ENCODE measurements at places on chromosomes 4 and X. TPM values are rescaled to one million over a fixed set of nuclear protein-coding genes. Genes with fewer than 3 reads are reported as not detected.

DNA sequence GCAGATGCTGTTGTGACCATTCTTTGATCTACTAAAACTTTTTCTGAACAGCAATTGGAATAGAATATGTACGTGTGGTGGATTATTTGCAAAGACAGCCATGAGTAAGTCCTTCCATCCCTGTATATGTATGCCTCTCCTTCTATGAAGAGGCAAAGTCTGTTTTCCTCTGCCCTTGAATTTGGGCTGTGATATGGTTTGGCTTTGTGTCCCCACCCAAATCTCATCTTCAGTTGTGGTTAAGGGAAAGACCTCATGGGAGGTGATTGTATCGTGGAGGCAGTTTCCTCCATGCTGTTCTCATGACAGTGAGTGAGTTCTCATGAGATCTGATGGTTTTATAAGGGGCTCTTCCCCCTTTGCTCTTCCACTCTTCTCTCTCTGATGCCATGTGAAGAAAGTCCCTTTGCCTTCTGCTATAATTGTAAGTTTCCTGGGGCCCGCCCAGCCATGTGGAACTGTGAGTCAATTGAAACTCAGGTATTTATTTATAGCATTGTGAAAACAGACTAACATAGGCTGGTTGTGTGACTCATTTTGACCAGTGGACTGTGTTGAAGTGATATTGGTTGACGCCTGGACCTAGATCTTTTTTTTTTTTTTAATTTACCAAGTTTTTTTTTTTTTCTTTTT is 108.3 kb upstream of the CAMK2D start:
- peak; percentile 64 for DNase-seq

Gene PPEF1
- not detected for total RNA-seq

GRCh38 chr4:118798658-118799057 is 37.3 kb downstream of the SEC24D start:
- DNase-seq = no peak

DNA sequence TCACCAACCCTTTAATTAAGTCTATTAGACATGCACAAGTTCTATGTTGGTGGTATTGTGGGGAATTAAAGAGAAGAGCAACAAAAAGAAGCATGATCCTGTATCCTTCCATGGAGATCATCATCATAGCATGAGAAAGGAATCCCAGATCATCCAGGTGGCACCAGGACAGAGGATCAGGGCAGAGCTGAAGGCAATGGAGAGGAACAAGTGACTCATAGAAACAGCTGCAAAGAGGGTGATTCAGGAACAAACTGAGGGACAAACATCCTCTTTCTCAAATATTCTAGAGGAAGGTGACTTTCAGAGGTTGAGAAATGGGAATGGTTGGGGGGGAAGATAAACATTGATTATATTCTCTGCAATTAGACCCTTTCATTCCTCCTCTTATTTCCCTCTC is 105.5 kb upstream of the OTUD4 start:
- DNase-seq = peak; percentile 74

DNA sequence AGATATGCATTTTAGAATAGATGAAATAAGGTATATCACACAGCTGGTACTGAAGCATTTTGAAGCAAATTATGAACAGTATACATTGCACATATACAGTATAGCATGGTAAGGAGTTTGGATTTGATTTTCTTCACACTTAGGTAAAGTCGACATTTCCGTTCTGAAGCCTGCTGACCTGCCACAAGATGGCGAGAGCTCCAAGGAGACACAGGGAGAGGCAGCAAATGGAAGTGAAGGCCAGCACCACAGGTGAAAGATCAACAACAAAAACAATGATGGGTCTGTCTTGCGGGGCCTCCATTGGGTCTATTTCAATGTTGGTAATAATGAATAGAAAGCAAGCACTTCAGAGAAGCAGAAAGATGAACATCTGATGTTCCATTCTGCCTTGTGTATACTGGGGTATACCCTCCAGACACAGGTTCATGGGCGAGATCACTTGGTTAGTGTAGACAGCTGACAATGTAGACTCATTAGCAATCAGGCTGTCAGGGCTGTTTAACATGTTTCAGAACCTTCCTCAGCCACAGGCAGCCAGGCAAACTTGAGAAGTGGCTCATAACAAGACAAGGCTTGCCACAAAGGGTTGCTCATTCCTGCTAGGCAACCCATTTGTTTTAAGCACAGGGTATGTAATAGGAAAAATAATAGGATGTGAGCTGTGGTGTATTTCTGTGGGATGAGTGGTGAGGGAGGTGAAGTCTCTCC is 21.4 kb upstream of the NOX1 start:
- DNase-seq = peak; percentile 31

- peak; percentile 54 for DNase-seq
Observed at GRCh38 chrX:63186137-63186536, 165.0 kb downstream of the SPIN4 start.

Gene MGST2
- 8.5 TPM for total RNA-seq

GRCh38 chr4:164056426-164057142 is 562.1 kb downstream of the TMA16 start:
- no peak for DNase-seq

Gene GNL3L
- total RNA-seq = 34.4 TPM

Gene GAGE12F
- not detected for total RNA-seq

- DNase-seq = no peak
Observed at GRCh38 chr4:107468812-107469211, 251.2 kb downstream of the PAPSS1 start.

DNA sequence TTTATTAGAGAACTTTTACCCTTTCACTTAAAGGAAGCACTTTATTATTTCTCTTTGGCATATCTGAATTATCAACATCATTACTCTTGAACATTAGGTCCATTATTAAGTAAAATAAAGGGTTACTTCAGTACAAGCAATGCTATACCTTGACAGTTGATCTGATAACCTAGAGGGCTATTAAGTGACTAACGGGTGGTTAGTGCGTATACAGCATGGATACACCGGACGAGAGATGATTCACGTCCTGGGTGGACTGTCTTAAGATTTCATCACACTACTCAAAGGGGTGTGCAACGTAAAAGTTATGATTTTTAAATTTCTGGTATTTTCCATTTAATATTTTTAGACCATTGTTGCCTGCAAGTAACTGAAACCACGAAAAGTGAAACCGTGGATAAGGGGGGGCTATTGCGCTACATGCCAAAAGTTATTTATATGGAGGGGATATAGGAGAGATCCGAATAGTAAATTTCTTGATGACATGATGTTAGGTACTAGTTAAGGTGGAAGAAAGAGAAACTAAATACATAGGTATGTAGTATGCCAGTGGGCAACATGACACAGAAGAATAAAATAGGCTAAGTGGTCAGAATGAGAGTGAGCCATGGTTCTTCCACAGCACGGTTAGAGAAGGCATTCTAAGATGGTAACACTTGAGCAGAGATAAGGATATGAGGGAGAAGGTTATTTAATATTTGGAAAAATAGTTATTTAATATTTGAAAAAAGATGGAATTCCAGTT is 230.8 kb upstream of the ANKRD50 start:
- DNase-seq = peak; percentile 71

- DNase-seq = peak; percentile 65
Observed at GRCh38 chr4:176277162-176277904, 8.3 kb upstream of the ASB5 start.

Gene HPGDS
- total RNA-seq = not detected

Gene GPR143
- total RNA-seq = 4.3 TPM

Gene SERPINA7
- not detected for total RNA-seq

Gene POLN
- total RNA-seq = 0.59 TPM
